ENCODE measurements at places on chromosomes 4 and X.
A peak's percentile ranks its signal among the peaks of the same experiment; 100 is the strongest.

- no peak for DNase-seq
These were observed 65.9 kb downstream of the WWC2 start for GRCh38 chr4:183164963-183165362.

DNA sequence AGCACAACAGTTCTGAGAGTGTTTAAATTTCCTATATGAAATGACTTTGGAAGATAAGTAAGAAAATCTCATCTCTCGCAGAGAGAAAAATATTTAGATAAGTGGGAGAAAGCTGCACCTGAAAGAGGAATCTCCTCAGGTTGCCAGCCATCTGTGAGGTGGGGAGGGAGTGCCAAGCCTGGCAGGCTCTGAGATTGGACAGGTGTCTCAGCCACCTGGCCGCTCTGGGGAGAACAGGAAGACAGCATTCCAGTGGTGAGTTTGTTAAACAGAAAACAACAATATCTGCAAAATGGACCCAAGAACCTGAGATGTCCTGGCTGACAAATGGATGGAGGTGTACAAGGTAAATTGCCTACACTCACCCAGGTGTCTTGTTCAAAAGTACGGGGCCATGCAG is 31.3 kb downstream of the EMCN start:
- no peak for DNase-seq

DNA sequence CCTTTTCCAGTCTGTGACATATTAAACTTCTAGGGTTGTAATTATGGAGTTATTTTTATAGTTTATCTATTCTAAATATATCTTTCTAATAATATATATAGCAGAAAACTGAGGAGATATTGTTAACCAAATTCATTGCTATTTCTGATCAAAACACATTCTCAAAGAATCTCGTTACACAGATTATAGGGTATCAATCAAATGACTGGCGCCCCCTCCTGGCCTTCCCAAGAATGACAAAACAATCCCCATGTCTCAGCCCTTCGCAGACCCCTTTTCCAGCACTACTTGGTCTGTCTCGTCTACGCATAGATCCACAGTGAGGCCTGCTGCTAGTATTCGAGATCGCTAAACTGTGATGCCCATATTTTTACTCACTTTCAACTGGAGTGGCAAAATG is 209.3 kb downstream of the GPC3 start:
- DNase-seq, result no peak

DNA sequence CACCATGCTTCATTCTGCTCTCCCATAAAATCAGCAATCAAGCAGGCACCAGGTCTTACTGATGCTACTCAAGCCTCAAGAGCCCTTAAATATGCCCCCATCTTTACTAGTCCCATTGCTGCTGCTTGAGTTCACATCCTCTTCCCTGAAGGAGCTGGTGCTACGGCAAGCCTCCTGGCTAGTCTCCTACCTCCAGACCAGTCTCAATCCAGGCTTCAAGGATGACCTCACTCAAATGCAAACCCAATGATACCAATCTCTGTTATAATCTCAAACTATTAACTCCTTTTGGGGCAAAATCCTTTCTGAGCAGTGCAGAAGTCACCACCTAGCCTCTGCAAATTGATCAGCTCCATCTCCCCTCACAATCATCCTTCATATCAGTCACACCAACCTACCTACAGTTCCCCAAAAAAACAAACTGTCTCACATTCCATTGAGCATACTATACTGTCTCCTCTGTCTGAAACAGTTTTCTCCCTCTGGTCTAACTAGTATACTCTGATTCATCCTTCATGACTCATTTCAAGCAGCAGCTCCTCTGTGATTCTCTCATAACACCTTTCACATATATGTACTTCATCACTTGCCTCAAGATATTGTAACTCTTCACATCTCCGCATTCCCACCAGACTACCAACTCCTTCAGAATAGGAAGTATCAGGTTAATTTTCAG is 30.0 kb downstream of the PAPSS1 start:
- DNase-seq, result no peak

GRCh38 chrX:106144755-106145639 is 23.1 kb upstream of the PWWP3B start:
- DNase-seq, result no peak

DNA sequence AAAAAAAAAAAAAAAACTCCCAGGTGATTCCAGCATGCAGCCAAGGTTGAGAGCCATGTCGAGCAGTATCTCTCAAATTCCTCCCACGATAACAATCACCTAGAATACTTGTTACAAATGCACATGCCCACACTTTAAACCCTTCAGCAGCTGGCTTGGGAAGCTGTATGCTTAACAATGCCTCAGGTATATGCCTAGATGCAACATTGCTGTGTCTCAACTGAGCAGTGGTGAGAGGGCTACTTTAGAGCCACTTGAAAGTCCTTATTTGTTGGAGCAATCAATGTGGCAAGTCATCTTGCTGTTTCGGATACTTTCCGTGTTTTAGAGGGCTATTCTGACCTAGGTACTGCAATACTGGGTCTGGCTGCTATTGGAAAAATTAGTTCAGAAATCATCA is 487.4 kb downstream of the INPP4B start:
- DNase-seq, result no peak

DNA sequence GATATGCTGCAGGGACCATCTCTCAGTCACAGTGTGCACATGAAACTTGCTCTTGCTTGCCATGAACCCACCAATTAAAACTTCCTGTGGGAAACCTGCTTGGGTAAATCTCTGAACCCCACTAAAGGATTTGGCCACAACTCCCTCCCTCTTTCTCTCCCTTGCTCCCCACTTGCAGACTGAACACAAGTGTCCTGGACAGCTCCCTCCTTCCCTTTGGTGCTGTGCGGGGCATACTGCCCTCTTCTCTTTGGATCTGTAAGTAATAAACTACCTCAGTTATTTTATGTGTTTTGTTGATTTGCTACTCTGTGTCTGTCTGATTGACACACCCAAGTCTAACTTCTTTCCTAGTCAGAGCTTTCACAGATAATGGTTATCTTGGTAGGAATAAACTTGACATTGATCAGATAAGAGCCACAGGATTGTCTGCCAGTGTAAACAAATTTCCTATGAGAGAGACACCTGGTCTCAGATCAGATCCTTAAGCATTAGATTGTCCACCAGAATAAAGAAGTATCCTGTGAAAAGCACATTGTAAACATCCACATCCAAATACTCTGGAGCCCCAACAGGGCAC is 41.8 kb downstream of the SULT1E1 start:
- DNase-seq, result no peak

GRCh38 chrX:111492085-111492484 is 19.4 kb upstream of the SERTM2 start:
- DNase-seq, result no peak

DNA sequence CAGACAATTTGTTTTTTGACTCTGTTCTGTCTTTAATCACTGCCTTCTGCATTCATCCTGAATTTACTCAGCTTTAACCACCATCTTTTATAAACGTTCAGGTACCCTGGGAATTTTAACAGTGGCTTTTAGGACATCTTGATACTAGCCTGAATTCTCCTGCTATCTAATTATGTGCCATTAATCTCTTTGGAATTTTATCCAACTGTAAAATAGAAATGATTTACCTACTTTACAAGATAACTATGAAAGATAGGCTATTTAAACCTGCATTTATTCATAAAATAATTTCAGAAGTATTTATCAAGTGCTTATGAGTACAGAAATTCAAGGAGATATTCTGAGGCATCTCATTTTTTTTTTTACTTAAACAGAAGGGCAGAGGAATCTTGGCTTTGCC is 146.5 kb upstream of the PLAC1 start:
- no peak for DNase-seq

- DNase-seq, result no peak
These were observed 643 bp downstream of the SRP72 start for GRCh38 chr4:56468097-56468422.

DNA sequence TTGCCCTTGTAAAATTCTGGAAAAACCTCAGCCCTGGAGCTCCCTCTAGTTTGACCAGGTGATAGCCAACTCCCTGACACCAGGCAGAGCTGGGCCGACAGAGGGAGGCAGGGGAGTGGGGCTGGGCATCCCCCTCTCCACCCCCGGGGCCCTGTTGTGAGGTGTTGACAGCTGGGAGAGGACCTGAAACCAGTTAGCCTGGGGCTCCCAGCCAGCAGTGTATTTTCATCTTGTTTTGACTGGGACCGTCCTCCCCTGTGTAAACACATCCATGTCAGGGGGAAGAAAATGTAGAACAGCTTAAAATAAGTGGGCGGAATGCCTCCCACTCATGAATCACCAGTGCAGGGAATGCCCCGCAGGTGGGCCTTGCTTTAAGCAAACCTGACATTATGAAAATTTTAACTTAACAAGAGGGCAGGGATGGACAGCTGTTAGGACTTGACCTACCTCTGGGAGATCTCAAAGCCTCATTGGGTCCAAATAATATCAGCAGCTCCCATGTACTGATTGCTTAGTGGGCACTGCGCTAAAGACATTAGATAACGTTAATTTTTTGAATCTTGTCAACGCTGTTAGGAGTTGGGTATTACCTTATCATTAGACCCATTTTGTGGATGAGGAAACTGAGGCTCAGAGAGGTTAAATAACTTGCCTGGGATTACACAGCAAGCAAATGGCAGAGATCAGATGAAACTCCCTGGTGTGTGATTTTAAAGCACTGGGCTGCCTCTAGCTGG is 45.9 kb downstream of the TSC22D3 start:
- no peak for DNase-seq

GRCh38 chrX:115499112-115499805 is 61.7 kb upstream of the PLS3 start:
- DNase-seq, result no peak

- no peak for DNase-seq
These were observed 206.3 kb downstream of the SLC4A4 start for GRCh38 chr4:71545168-71545567.

DNA sequence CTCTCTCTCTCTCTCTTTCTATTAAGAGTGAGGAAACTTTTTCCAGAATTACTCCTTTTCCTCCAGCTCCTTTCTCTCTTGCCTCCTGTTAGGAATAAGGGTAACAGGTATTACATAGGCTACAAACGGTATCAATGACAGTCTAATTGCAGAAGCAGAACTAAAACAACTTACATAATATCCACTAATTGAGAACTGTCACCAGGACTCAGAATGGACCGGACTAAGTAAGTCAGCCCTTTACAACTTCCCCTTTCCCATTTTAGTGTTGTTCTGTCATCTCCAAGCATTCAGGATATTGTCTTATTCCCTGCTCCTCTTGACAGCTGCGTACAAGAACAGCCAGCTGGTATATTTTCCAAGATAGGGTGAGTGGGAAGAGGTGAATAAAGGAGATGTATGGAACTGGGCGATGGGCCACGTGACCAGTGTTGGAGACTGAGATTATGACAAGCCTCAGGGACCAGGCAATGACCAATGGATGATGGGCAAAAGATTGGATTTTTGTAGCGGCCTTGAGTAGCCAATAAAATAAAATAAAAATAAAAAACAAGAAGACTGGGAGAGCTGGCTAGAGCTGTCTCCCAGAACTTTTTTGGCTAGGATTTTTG is 2.3 kb upstream of the FNIP2 start:
- peak; percentile 17 for DNase-seq

- DNase-seq, result no peak
These were observed 48.8 kb downstream of the PTCHD1 start for GRCh38 chrX:23383411-23383810.

- no peak for DNase-seq
These were observed 2747.1 kb downstream of the PCDH7 start for GRCh38 chr4:33467291-33467690.

DNA sequence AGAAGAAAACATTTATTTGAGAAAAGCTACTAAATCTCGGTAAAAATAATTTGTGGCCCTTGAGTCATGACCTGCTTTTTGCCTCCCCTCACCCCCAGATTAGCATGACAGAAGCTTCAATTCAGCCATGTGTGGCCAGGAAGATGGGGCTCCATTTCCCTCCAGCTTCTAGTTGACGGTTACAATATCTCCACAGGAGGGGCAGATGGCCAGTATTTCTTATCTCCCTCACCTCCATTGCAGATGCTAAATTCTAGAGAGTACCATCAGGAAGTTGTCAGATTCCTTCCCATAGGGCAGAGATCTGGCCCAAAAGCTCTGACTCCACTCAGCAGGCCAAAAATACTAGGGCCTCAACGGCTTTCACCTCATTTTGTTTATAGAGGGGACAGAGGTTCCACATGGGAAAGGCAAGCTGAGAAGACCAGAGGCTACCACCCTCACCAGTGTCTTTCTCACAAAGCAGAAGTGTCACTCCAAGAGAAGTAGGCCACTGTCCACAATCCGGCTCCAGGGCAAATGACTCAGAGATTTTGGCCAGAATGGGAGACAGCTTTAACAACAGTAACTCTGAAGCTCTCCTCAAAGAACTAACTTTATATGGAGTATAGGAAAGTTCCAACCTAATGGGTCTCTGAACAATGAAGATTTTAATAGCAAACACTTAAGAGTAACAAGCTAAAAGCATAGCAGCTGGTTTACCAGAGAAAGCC is 108.3 kb downstream of the TBC1D19 start:
- no peak for DNase-seq

DNA sequence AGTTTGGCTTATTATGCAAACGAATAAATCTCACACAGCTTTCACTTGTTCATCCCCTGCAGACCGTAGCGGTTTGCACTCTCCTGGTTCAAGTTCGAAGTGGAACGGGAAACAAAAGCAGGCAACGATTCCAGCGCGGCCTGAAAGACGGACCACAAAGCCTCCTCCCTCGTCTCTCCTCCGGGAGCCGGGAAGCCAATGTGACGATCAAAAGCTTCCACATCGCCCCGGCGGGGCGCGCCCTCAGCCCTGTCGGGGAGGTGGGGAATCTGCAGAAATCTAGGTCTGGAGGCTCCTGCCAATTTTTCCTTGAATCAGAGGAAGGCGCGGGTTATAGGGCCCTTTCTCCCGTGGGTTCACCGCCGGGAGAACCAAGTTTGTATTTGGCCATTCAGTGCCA is 16.9 kb upstream of the ZIC3 start:
- no peak for DNase-seq

DNA sequence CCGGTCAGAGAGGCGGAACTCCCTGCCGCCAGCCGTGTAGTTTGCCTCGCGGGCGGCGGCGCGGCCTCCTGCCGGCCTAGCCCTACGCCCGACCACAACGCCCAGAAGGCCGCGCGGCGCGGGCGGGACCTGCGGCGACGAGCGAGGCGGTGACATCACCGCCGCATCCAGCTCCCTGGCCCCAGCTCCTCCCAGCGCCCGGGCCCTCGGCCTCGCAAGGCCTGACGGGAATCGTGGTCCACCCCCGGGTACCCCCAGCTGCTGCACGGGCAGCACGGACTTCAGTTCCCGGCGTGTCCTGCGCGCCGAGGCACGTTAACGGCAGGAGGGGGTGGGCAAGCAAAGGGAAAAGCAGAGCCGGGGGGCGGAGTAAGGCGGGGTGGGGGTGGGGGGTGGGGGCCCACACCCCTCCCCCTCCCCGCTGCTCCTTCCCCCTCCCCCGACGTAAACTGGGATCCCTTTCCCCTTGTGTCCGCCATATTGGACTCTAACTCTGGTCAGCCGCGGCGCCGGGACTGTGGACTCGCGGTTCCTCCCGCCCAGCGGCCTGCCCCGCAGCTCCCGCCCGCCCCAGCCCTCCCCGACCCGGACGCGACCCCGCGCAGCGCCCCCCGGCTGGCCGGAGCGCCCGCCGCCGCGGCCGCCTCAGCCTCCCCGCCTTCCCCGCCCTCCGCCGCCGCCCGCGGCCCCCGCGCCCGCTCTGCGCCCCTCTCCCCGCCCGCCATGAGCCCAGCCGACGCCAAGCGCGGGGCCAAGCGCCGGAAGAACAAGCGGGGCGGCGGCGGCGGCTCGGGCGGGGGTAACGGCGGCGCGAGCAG is at the start of gene FAM193A:
FAM193A (plus strand) TSS at position 455 of the 818 bp plus-strand sequence; CDS start at position 724, 269 bp downstream.
- DNase-seq, result peak; percentile 100

Measured in posterior cingulate gyrus (tissue), 11 donors.